ENCODE measurements at places on chromosomes 11 and 22. TPM values are rescaled to one million over a fixed set of nuclear protein-coding genes. Genes with fewer than 3 reads are reported as not detected.

DNA sequence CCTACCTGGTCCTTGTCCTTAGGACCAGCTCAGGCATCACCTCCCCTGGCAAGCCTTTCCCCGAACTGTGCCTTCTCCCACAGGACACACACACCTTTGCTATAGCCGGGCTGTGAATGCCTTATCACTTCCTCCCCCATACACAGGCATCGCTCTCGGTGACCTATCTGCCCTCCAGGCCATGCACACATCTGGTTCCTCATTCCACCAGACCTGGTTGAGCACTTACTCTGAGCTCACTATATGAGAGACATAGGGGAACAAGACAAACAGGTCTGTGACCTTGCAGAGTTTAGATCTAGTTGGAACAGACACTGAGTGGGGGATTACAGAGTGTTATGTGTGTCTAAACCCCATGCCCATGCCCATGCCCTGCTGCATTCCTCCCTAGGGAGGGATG is 3.1 kb upstream of the BCR start:
- ATAC-seq = no peak

NLRP10 gene
- not detected for total RNA-seq

DNA sequence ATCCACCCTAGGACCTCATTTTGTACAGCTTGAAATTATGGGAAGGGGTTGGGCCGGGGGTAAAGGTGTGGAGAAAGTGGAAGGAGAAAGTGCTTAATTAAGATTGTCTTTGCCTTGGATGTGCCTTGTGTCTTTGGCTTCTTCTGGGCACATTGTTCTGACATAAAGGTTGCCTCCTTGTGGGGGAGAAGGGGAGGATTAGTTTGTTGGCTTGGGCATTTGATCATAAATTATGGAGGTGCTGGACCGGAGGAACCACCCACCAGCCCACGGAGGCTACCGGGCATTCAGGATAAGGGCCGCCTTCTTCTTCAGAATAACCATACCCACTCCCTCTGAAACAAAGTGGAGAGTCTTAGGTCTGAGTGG is 1.3 kb downstream of the PAFAH1B2 start:
- no peak for ATAC-seq

PARVA gene
- total RNA-seq = 244 TPM

DNA sequence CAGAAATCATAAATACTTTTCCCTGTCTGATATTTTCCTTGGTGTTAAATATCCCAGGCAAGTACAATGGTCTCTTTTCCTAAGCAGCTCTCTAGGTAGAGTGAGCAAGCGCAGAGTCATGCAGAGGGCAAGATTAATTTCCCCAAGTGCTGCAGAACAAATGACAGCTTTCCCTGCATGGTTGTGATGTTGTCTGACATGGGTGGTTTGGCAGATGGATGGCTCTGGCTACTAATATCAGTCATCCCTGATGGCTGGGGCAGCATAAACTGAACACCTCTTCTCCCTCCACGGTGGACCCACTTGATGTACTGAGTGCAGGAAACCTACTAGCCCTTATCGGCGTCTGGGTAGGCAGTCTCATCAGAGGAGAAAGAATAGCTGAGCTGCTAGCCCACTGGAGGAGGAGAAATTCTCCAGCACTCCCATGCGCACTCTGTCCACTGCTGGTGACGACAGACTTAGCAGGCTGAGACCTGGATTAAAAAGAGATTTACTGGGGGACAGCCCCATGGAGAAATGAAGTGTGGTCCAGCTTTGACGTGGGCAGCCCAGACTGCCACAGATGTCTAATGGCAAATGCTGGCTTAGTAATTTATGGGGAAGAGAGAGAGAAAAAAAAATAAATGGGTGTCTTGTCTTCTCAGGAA is 202.9 kb downstream of the DBX1 start:
- no peak for ATAC-seq

DNA sequence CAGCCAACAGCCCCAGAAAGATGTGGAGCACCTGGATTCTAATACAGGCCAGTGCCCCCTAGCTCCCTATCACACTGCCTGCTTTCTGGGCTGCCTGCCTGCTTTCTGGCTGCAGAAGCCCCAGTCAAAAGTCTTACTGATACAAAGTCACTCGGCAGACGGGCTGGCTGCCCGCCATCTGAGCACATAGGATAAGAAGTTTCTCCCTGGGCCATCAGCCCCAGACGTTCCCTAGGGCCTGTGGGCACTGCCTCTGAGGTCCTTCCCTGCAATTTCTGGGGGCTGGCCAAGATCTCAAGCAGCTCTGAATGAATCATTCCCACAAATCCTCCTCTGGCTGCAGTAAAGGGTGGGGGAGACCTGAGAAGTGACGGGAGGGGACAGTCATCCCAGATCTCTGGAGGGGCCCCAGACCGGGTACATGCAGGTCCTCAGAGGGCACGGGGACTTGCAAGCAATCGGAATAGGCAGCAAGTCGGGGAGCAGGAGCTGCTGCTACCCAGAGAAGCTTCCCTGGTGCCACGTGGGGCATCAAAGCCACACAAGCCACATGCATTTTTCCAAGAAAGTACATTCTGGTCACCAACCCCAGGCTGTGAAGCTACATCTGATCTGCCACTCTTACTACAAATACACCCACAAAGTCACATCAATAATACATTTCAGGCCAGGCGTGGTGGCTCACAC is 4.7 kb downstream of the TPST2 start:
- ATAC-seq = no peak

SIAE gene
- total RNA-seq = 2.7 TPM

GRCh38 chr11:73225001-73225686 is 7.1 kb downstream of the P2RY2 start:
- no peak for ATAC-seq

SCN4B gene
- 4.2 TPM for total RNA-seq

- no peak for ATAC-seq
Observed at GRCh38 chr11:63979426-63979825, 5.0 kb downstream of the COX8A start.

- no peak for ATAC-seq
Observed at GRCh38 chr11:68402355-68403031, 58.1 kb upstream of the PPP6R3 start.

DNA sequence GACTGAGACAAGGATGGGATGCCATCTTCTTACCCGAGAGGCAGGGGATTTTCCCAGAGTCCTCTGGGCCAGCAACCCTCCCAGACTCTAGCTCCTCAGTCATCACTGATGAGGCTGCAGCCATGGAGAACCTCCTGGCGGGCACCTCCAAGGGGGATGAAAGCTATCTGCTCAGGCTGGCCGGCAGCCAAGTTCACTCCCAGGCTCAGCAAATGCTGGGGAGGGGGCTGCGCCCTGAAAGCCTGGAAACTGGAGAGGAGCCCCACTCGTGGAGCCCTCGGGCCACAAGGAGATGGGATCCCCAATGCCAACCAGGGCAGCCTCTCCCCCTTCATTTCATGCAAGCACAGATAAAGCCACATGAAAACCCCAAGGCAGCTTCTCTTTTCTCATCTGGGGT is 75.0 kb downstream of the CACNA1I start:
- ATAC-seq = no peak

GRCh38 chr22:21919526-21920307 is 32.9 kb downstream of the PPM1F start:
- ATAC-seq = no peak

HBB gene
- 16.1 TPM for total RNA-seq

KCNQ1OT1 gene
- 1.0 TPM for total RNA-seq

DNA sequence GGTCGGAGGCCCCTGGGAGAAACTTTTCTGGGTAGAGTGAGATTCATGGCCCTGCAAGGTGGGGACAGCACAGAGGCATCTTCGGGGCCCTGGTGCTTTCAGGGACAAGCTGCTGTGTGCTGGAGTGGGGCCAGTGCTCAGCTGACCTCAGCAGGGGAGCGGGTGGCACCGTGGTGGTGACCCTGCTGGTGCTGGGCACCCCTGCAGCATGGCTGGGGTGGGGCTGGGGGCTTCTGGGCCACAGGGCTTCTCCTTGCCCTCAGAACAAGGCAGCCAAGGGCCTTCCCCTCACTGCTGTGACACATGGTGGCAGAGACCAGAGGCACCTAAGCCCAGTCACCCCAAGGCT is 24.9 kb upstream of the GNB1L start:
- ATAC-seq = no peak

DNA sequence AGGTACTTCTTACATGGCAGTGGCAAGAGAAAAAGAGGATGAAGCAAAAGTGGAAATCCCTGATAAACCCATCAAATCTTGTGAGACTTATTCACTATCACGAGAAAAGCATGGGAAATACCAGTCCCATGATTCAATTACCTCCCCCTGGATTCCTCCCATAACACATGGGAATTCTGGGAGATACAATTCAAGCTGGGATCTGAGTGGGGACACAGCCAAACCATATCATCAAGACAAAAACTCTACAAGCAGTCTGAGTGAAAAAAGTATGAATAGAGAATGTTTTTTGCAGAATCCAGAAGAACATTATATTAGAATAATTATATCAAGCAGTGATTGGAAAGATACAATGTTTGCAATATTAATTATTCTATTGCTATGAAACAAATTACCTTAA is 893.7 kb downstream of the FAM181B start:
- ATAC-seq = no peak

DNA sequence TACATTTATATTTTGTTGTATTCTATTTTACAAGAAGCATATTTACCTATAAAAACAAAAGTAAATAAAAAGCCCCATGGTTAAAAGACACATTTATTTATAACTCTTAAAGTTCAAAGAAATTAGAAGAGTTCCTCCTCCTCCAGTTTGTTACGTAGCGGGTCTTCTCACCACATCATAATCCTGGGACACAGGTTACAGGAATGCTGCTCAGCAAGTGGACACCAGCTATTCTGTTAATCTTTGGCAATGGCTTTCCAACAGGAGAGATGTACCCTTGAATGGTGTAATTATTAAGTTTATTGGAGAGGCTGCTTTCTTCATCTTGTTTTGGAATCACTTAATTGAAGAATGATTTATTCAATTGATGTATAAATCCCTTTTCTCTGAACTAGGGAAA is 19.6 kb upstream of the CAT start:
- ATAC-seq = no peak

- peak; percentile 80 for ATAC-seq
Observed at GRCh38 chr22:19717691-19718455, 3.6 kb downstream of the SEPTIN5 start.

DNA sequence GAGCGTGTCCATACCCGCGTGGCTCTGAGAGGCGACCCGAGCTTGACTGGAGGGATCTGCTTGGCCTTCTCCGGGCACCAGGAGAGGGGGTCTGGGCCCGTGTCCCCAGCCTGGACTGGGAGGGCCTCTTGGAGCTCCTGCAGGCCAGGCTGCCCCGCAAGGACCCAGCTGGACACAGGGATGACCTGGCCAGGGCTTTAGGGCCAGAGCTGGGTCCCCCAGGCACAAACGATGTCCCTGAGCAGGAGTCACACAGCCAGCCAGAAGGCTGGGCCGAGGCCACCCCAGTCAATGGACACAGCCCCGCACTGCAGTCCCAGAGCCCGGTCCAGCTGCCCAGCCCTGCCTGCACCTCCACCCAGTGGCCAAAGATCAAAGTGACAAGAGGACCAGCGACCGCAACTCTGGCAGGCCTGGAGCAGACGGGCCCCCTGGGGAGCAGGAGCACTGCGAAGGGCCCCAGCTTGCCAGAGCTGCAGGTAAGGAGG is 38.2 kb downstream of the TRIOBP start:
- ATAC-seq = peak; percentile 29

DNA sequence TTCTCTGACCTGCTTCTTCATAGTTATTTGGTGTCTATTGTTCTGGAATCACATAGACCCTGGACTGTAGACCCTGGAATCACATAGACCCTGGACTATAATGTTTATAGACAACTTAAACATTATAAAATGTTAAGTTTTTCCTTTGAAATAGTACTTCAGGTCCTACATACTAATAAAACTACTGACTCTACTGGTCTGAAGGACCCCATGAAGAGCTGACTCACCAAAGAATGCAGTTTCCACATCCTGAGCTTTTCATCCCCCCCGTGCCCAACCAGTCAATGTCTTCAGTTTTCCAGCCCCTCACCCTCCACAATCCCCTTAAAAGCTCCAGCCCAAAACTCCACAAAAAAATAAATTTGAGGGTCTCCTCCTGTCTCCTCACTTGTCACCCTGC is 6.6 kb upstream of the PLEKHA7 start:
- no peak for ATAC-seq

GRCh38 chr11:67496113-67496512 is 9.1 kb downstream of the PITPNM1 start:
- no peak for ATAC-seq

PDGFD gene
- 26.4 TPM for total RNA-seq

GRCh38 chr22:46267431-46268279 is at the start of gene TTC38:
Gene TTC38, plus strand, starts transcription at chr22:46268008. Its CDS starts 32 bp downstream, at chr22:46268040.
- peak; percentile 98 for ATAC-seq

DNA sequence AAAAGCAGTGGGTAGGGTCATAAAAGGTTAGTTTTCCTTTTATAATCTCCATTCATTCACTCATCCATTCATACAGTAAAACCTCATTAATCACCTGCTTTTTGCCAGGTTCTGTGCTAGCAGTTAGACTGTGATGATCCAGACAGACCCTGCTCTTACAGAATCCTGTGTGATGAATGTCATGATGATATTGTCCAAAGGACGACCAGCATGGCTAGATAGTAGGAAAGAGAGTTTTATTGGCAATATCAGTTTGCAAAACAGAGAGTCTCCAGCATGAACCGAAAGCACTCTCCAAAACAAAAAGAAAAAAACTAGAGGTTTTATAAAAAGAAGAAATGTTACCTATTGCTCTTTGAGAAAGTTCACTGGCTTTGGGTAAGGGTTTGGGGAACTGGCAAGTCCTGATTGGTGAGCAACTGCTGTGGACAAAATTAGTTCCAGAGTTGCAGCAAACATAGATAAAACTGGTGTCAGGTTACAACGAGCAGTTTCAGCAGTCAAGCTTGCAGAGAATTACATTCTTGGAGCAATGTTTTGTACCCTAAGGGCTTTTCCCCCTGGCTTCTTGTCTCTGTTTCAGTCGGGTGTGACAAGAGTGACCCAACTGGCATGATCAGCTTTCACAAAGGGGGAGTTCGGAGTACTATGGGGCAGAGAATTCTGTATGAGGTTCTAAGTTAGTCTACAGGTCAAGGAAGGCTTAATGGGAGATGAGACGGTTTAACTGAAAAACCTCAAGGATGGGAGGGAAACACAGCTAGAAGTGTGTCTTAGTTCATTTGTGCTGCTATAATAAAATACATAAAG is 58.3 kb downstream of the HSD17B12 start:
- no peak for ATAC-seq

DNA sequence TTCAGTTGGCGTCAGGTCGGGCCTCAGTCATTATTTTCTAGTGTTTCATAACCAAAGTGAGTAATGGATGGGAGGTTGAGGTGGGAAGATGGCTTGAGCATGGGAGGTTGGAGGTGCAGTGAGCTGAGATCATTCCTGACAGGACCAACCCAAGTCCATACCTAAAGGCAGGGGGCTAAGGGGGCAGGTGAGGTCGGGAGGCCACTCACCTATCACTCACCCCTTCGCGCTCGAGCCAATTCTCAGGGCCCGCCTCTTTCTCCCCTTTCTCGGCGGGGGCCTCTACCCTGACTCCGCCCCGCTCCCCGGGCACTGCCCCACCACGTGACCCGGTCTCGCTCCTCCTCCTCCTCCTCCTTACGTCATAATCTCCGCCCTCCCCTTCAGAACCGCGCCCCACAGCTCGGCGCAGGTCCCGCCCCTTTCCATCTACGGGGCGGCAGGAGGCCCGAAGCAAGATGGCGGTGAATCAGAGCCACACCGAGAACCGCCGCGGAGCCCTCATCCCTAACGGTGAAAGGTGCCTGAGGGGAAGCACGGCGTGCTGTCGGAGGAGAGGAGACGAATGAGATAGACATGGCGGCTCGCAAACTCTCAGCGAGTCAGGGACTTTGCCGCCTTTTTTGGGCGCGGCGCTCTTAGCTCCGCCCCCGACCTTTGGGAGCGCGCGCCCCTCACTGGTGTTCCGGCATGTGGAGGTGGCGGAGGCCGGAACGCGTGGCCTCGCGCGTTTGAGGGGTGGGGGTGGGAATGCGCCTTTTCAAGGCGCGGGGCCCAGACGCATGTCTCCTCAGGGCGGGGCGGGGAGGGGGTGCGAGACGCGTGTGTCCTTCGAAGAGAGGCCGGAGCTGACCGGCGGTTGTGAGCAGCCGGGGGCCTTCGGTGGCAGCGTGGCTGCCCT is at the start of gene WBP2NL:
TSS of gene WBP2NL (plus strand) at position 428 of the 901 bp plus-strand sequence. CDS start at position 459, 31 bp downstream.
- peak; percentile 83 for ATAC-seq

All from gastroesophageal sphincter (tissue), 4 donors.